Activated naive CD4-positive, alpha-beta T cell (primary cell): ENCODE measurements at places on chromosomes 3 and 15.
A peak's percentile ranks its signal among the peaks of the same experiment; 100 is the strongest.

DNA sequence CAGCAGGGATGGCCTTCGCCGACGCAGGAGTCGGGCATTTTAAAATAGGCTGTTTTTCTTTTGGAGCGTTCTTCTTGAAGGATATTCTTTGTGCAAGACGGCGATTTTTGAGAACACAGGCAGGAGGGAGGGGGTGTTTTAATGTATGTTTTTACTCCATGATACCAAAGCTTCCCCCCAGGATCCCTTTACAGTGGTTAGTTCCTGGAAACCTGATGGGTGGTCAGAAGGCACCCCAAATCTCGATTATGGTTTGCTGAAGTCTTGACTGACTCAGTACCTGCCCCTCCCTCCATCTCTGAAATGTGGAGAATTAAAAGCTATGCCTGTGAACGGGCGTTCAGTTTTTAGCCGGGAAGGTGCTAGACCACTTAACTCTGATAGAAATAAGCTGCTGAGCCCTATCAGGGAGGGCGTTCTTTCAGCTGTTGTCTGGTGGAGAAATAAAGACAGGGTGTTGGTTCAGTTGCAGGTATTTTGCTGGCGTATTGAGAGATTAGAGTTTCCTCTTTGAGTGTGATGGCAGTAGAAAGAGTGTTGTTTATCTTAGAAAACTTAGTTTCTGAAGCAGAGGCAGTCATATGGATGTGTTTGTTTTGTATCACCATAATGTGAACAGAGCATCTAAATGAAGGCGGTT lies 3.4 kb downstream of the IGF1R start:
- DNase-seq: peak; percentile 21

DNA sequence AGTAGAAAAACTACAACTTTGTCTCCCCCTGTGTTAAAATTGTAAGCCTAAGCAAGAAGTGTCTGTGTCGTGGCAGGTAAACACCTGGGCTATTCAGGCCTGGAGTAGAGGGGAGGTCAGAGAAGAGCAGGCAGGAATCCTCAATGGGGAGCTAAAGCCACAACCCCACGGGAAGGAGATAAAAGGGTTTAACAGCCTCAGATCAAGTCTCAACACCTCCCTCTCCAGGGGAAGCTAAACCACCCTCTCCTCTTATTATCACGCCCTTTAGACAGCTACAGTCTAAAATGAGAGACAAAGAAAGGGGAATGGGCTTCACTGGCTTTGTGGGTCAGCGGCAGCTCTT lies 11.6 kb downstream of the ETV5 start:
- DNase-seq: no peak

GRCh38 chr15:92087211-92087610 lies 233.7 kb downstream of the SLCO3A1 start:
- no peak for DNase-seq

DNA sequence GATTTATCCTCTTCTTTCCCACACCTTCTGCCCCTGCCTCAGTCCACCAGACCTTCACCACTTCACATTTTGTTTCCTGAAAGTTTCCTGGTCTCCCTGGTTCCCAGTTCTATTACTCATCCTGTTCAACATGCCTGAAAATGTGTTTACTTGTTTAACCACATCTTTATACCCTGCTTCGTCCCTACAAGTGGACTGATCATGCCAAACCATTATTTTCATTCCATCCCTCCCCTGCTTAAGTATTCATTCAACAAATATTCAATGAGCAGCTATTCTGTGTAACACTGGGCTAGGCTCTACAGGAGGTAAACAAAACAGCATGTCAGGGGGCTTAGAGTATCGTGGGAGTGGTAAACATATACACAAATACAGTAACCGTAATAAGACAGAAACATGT lies 5.5 kb downstream of the MYO5A start:
- DNase-seq: no peak

DNA sequence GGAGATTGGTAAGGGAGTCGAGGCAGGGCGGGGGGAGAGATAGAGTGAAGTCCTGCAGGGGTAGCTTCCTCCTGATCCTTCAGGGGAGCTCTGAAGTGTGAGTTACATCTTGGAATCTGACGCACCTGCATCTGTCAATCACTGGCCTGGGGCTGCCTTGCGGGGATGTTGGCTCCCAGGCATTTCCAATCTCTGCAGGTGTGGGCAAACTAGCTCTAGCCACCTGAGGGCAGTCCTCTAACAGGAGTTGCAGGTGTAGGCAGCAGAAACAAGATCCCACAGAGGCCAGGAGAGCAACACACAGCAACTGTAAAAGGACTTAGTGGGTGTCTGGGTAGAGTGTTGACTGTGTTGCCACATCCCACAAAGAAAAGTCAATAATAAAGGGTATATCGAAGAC lies 63.6 kb downstream of the ZNF621 start:
- DNase-seq: no peak

- no peak for DNase-seq
Measured at GRCh38 chr3:140686128-140686527, 8.3 kb downstream of the TRIM42 start.

DNA sequence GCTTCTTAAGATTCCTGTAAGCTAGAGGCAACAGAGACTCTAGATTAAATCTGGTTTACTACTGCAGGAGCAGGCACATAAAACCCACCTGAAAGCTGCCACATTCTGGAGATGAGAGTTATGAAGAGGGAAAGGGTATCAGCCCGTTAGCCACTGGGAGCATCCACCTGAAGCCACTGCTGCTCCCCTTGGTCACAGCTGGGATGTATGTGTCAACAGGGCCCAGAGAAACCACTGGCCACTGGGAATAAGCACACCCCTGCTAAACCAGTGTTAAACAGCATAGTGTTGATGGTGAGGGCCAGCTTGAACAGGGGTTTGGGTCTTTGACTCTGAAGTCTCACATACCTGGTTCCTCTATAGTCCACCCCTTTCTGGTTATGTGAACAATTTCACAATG lies 10.9 kb downstream of the SLCO2A1 start:
- DNase-seq: no peak

DNA sequence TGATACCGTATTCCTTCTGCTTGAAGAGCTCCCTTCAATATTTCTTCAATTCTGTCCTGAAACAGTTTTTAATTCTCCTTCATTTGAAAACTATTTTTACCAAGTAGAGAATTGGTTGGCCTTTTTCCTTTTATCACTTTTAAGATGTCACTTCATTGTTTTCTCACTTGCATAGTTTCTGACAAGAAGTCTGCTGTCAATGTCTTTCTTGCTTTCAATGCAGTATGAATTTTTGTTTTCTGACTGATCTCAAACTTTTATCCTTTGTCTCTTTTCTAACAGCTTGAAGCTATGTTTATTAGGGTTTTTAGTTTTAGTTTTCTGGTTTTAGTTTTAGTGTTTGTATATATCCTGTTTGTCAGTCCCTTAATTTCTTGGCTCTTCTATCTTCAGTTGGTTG lies 364.8 kb upstream of the TPRG1 start:
- DNase-seq: no peak

GRCh38 chr15:64948916-64949315 lies 37.2 kb downstream of the ANKDD1A start:
- no peak for DNase-seq

GRCh38 chr3:85360742-85361387 lies 402.1 kb downstream of the CADM2 start:
- no peak for DNase-seq

GRCh38 chr3:137792626-137793271 lies 28.6 kb downstream of the SOX14 start:
- DNase-seq: no peak

- no peak for DNase-seq
Measured at GRCh38 chr15:64536244-64536836, 76.0 kb downstream of the ZNF609 start.

DNA sequence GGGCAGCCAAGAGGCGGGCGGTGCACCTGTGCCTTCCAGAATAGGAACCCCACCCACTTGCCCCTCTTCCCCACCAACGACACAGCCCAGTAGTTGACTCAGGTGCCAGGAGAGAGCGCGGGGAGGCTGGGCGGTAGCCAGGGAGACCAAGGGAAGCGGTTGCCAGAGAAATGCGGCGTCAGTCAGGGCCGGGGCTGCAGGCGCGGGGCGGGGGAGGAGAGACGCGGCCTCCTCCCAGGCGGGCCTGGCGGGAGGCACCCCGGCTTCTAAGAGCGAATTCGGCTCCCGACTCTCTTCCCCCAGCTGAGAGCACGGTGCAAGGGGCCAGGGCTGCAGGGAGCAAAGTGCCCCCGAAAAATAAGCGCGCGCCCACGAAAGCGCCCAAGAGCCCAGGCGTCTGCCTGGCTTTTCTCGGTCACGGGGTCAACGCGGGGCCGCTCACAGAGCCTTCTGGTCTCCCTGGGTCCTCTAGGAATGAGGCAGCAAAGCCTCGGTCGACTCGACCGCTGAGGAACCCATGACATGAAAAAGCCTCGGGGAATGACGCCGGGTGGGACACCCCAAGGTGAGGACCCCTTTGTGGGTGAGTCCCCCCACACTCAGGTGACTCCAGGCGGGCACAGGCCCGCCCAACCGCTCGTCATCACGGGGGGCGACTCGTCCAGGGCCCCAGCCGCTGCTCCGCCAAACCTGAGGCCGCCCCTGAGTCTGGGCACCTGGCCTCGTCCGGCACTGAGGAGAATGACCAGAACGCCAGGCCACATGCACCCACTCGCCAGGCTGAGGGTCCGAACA lies 716 bp downstream of the CPEB1 start:
- no peak for DNase-seq

- no peak for DNase-seq
Measured at GRCh38 chr3:195245531-195245951, 25.4 kb downstream of the XXYLT1 start.
